CD4-positive, alpha-beta T cell treated with Interleukin-17A for 1 hour (primary cell): ENCODE measurements at places on chromosomes 1 and 21.

DNA sequence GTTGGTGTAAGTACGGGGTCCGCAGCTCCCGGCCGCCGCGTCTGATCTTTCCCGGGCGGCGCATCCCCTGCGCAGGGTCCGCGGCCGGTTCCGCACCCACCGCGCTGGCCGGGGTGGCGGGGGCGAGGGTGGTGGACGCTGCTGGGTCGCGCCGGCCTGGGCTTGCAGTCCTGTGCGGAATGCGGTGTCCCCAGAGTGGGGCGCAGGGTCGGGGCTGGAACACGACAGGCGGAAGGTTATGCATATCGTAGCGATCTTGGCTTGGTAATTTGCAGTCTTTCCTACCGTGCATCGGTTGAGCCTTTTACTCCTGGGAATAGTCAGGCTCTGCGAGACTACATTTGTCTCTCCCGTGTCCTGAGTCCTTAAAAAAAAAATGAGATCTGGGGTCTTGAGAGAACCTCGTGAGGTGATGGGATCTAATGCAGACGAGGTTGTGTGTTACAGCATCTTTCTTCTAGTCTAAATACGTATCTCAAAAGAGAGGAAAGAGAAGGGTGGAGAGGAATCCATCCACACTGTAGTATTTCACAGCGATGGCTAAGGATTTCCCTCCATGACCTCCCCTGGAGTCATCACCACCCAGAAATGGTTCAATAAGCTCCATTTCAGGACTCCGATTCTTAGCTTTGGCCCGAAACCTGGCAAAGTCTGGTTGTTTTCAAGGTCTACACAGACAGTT lies 572 bp downstream of the ATP1B1 start:
- no peak for DNase-seq

- DNase-seq = no peak
These were observed 54.0 kb downstream of the ALG14 start for GRCh38 chr1:95018602-95019369.

DNA sequence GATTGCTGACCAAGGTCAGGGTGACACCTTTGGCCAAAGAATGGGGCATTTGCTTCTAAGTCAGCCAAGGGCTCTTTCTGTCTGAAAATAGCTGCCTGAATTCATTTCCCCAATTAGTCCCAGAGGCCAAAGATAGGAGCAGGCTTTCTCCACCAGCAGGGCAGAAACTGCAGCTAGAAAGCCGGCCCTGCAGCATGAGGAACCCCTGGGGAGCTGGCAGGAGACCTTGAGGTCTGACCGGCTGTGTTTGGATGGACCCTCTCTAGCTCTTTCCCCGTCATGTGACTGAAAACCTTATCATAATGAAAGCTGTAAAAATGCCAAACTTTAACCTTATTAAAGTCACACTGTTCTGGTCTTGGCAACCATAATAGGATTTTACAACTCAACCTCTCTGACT lies 93.4 kb downstream of the CD58 start:
- DNase-seq = no peak

- DNase-seq = no peak
These were observed 37.6 kb downstream of the RUNX3 start for GRCh38 chr1:24892188-24893153.

- no peak for DNase-seq
These were observed at the start of gene PRKAA2 for GRCh38 chr1:56644919-56645676. Gene PRKAA2 (plus strand): TSS chr1:56645314. CDS start chr1:56645388, 74 bp downstream.

- no peak for DNase-seq
These were observed 103.3 kb upstream of the SLC45A1 start for GRCh38 chr1:8214501-8215173.

DNA sequence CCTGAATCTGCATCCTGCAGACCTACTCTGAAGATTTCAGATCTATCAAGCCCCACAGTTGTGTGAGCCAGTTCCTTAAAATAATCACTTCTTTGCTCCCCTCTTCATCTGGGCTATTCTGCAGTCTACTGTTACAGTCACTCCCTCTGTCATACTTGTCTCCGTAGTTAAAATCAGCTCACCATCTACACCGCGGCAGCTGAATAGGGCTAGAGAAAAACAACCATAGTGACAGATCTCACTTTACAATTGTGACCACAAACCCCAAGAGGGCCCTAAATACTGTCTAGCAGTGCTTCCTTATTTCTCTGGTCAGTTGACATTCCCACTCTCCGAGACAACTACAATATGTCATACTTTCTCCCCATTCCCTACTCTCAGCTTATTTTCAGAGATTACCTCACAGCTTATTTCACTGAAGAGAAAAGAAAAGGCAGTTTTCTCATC lies 12.9 kb downstream of the DESI2 start:
- peak; percentile 4 for DNase-seq

GRCh38 chr1:208279826-208280588 lies 35.8 kb upstream of the PLXNA2 start:
- DNase-seq = no peak

GRCh38 chr1:228833911-228834688 lies 98.8 kb downstream of the RHOU start:
- DNase-seq = no peak

GRCh38 chr1:84827976-84828375 lies 65.0 kb downstream of the LPAR3 start:
- DNase-seq = no peak

GRCh38 chr1:33281554-33282303 lies 25.4 kb downstream of the ZNF362 start:
- no peak for DNase-seq

DNA sequence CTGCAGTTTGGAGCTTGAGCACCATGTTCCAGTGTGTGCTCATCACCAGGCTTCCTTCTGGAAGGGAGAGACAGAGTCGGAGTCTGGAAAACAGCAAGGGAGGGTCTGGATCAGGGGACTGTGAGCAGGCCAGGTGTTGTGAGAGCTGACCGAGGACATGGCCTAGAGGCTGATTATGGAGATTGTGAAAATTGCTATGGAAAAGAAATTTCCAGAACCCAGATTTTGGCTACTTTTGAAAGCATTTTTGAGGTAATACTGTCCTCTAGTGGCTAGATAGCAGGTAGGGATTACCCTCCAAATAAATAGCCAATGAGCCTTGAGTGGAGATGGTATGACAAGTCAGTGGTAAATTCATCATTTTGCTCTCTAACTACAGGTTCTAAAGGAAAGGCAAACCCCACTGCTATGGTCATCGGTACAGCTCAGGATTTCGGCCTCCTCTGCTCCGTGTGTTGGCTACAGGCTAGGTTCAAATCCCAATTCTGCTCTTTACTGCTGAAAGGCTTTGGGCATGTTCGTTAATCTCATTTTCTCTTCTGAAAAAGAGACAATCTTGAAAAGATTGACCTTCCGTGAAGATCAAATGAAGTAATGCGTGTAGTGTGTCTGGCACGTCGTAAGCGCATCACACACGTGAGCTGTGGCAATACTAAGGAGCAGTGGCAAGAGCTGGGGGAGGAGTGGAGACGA lies 1.0 kb upstream of the HAO2 start:
- DNase-seq = no peak

DNA sequence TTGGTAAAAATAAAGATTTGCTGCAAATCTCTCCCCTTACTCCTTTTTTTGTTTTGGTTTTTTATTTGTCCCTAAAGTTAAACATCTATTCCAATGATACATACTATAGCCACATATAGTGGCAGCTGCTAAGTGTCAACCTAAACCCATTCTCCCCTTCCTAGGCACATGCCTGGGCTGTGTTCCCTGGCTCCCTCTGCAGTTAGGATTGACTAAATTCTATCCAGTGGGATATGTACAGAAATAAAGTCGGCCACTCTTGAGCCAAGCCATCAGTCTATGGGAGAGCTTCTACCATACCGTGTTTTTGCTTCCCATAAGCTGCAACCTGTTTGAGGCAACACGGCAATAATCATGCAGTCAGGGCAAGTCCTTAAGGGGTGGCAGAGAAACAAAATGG lies 23.6 kb downstream of the MCOLN3 start:
- no peak for DNase-seq

DNA sequence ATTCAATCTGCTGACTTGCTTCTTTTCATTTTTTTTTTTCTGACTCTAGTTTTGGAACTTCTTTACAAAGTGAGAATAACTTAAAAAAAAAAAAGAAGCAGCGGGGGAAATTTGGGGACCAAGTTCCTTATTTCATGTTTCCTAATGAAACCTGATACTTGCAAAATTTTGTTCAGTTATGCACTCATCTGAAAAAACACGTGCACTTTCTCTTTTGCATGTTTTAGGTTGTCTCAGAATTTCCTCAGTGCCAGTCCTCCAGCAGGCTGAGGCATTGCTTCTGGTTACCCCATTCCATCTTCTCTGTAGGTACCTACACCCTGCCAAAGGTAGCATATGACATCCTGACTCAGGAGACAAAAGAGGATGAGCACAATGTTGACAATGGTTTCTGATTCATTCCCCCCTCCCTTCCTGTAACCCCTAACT lies 299.7 kb downstream of the GRIK1 start:
- no peak for DNase-seq

- DNase-seq = peak; percentile 3
These were observed 486 bp downstream of the NIPAL3 start for GRCh38 chr1:24415910-24416665.

DNA sequence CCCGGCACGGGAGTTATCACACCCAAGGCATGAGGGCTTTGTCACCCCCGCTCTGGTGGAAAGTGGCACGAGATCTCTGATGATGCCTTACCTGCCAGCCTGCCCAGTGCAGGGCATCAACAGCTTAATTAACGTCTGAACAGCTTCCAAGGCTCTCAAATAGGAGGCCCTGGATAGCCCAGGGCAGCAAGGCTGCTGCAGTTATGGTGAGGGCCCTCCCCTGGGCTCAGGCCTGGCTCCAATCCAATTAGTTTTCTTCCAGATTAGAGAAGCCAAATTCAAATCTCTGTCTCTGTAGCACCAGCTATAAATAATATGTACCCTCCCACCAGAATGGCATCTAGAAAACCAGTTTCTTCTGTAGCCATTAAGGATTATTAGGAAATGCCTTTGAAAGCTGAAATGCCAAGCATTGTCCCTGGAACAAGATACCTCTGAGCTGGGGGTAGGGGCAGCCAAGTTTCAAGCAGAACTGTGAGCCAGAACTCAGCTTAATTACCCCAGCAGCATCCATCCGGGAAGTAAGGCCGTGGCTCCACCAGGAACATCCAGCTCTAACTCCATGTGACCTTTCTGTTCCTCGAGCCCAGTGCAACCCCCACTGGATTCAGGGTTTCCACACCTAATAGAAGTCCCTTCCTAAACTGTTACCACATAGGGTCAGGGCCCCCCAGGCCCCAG lies 12.5 kb downstream of the QSOX1 start:
- no peak for DNase-seq

- DNase-seq = no peak
These were observed at the start of gene KAZN for GRCh38 chr1:14598498-14599182. Gene KAZN (plus strand): TSS chr1:14598685.

DNA sequence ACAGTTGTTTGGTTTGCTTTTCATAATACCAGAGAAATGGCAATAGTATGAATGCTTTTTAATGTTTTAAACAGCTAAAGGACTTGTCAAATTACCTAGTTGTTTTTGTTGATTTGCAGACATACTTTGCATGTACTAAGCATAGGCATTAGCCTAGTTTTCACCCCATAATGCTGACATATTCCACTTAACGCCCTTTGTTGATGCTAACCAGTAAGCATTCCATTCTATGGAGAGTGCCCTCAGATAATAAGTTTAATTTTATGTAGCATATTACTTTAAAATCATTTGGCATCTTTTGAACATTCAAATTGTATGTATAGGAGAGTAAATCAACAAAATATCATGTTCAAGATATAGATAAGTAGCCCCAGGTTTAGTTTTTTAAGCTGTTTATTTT lies 32.5 kb downstream of the RGS21 start:
- DNase-seq = no peak

- no peak for DNase-seq
These were observed 55.5 kb upstream of the ABCG1 start for GRCh38 chr21:42163511-42163863.

DNA sequence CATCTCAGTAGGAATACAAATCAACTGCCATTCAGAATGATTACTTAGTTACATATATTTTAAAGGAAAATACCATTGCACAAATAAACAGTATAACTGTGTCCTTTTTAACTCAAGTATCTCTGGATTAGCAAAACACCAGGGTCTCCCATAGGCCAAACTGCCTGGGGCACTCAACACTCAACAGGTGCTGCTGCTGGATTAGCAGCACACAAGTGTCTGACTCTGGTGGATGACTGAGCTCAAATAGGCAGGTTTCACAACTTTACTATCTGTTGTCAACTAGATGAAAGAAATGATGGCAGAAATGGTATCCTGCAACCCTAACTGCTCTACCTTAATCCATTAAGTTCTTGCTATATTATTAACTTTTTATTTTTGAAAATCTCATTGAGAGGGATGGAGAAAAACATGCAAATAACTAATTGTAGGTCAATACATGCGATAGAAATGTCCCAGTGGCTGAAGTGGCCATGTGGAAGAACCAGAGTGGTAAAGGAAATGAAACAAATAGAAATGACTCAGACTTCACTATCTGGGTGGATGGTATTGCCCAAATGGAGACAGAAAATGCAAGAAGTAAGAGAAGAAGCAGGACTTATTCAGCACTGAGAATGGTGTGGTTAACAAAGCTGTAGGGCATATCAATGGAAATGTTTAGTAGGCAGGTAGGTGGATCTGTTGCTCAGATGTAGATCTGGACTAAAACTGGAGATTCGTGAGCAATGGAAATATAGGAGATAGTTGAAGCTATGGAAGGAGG lies 90.8 kb upstream of the CCDC190 start:
- DNase-seq = no peak

- no peak for DNase-seq
These were observed 67.1 kb upstream of the PPP2R5A start for GRCh38 chr1:212218065-212218464.

- DNase-seq = no peak
These were observed 8.1 kb upstream of the ZNF687 start for GRCh38 chr1:151273924-151274466.
